ENCODE measurements at places on chromosomes 7 and 10.

DNA sequence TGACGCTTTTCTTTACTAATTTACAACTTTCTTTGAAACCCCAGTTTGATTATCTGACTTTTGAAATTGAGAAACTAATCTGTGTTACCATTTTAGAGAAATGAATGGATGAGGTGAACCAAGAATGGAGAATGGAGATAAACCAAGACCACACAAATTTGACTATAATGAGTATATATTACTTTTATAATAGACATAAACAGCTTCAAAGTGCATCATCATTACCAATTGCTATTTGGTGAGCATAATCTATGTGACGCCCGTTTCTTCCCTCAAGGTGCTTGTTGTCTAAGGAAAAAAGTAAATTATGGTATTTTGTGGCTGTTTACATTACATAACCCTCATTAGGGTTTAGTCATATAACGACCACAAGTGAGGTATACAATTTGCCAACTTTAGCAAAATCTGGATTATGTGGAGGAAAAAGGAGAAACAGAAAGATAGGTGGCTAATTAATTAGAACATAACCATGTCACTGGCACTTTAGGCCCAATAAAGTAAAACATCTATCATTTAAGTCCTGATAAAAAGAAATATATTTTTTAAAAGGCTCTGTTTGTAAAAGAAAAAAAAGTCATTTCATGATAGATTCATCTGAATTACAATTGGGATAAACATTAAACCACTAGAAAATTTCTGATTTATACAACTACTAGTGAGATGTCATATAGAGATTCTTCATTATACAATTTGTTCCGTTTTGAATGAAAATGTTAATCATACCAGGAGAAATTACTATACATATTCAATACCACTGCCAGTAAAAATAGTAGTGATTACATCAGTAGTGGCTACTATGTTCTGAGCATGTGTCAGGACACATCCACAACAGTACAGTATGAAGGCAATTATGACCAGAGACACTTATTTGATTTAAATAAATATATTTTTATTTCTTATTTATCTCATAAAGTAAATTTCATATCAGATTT lies 118.2 kb upstream of the FAM133B start:
- no peak for DNase-seq

- DNase-seq: no peak
These were observed 11.1 kb downstream of the MCU start for GRCh38 chr10:72702868-72703581.

GRCh38 chr7:16846601-16847165 lies 35.1 kb downstream of the AGR3 start:
- DNase-seq: no peak

DNA sequence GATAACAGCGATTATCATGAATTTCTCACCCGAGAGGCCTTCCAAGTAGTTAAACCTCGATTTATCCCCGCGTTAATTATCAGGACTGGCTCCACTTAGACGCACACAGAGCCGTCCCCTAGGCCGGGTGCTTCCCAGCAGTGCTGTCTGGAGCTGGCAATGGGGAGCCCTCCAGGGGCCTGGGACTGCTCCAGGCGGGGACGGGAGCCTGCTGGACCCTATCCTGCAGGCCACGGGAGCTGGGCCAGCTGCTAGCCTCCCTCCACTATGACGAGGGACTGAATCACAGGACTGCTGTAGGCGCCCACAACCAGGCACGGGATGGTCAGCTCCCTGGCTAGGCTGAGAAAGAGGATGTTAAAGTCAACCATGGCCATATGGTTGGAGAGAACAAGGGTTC lies 229.1 kb downstream of the ELFN1 start:
- DNase-seq: no peak

- DNase-seq: no peak
These were observed 52.3 kb downstream of the PARD3 start for GRCh38 chr10:34762603-34763299.

- no peak for DNase-seq
These were observed 195.4 kb downstream of the COBL start for GRCh38 chr7:51121036-51121790.

GRCh38 chr10:29600821-29601220 lies 34.0 kb downstream of the SVIL start:
- DNase-seq: no peak

DNA sequence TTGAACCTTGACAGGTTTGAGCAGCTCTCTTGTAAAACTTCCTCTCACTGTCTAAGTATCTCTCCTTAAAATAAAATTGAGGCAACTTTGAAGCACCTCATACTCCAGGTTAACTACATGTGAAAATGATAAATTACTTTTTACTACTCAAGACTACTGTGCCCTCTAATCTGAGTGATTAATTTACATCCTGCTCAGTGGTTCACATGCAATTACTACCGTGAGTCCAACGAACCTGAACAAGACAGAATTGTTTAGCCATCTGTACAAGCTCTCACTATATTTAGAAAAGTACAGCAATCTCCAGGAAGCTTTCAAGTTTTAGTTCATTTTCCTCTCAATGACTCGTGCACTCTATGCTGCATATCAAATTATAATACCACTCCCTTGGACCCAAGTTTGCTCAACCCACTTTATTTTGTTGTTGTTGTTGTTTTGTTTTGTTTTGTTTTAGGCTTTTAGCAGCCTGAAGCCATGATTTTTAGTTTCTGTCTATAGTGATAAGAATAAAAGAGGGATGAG lies 21.2 kb downstream of the PDE1C start:
- DNase-seq: no peak
